Fibroblast of pulmonary artery (primary cell): ENCODE measurements at places on chromosomes 2 and 18.
A peak's percentile ranks its signal among the peaks of the same experiment; 100 is the strongest.

DNA sequence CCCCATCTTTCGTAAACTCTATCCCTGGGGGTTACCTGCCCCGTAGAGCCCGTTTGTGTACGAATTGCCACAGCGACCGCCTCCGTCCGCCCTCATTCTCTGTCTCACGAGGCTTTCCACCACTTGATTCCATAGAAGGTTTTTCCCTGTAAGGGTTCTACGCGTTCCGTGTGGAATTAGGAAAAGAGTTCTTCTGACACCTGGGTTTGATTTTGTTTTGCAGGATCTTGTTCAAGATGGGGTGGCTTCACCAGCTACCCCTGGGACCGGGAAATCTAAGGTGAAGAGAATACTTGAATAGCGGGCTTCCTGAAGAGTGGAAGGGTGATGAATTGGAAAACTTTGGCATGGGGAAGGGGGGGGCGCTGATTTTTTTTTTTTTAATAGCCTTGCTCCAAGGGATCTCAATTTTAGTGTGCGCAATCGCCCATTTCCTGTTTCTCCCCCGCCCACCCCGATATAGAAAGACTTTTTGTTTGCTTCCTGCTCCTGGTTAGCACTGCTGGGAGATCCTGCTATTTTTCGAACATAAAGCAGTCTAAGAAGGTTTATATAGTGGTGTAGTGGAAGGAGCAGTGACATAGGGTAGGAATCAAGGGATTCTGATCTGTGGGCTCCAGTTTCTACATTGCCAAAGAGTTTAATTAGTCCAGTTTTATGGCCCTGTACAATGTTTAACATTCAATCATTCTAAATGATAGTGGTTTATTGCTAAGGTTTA, 564 bp downstream of the GCC2 start:
- peak; percentile 45 for DNase-seq

GRCh38 chr2:3756306-3756705, 52.9 kb downstream of the DCDC2C start:
- no peak for DNase-seq

- no peak for DNase-seq
Observed at GRCh38 chr2:102621630-102622029, 2.3 kb downstream of the SLC9A2 start.

DNA sequence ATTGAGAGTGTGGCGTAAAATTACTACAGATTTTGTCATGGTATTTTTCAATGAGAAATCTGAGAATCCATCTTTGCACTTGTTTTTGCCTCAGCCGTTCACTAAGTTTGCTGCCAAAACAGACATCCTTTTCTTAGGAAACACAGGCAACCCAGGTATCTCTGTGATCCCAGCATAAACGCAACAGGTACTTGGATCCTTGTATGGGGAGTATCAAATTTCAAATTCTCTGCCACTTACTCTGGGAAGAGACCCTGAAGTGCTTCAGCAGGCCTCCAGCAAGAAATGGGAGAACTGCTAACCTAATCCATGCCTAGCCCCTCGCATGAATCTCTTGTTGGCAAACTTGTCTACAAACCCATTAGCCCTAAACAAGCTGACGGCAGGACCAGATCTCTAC, 83.1 kb downstream of the BCL11A start:
- no peak for DNase-seq
